Natural killer cell treated with Interleukin-12 subunit alpha and Interleukin-12 subunit beta and Interleukin-15 and Interleukin-18, amount 100 ng/mL, for 72 hours (primary cell): ENCODE measurements at places on chromosomes 7 and 10.

- peak; percentile 87 for DNase-seq
These were observed at the start of gene SMURF1 for GRCh38 chr7:99143853-99144672. Gene SMURF1, minus strand, starts transcription at chr7:99144108. Its CDS starts 328 bp downstream, at chr7:99143780.

GRCh38 chr10:32375631-32376030 lies 28.7 kb upstream of the EPC1 start:
- no peak for DNase-seq

GRCh38 chr10:35451151-35452016 lies 115.1 kb downstream of the CCNY start:
- no peak for DNase-seq

DNA sequence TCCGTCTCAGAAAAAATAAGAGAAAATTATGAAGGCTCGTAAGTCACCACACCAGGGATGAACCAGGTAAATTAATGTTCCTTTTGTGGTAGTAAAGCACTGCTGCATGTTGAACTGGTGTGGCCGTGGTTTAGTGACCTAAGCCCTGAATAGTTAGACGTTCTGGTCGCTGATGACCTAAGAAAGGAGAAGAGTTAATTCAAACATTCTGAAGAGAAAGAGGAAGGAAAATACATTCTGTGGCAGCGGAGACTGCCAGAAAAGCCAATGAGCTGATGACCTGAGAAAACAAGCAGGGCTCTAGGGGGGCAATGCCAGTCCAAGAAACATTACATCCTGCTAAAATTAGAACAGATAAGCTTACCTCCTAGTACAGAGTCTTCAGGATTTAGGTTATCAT lies 17.5 kb downstream of the DNAJC9 start:
- DNase-seq, result no peak

DNA sequence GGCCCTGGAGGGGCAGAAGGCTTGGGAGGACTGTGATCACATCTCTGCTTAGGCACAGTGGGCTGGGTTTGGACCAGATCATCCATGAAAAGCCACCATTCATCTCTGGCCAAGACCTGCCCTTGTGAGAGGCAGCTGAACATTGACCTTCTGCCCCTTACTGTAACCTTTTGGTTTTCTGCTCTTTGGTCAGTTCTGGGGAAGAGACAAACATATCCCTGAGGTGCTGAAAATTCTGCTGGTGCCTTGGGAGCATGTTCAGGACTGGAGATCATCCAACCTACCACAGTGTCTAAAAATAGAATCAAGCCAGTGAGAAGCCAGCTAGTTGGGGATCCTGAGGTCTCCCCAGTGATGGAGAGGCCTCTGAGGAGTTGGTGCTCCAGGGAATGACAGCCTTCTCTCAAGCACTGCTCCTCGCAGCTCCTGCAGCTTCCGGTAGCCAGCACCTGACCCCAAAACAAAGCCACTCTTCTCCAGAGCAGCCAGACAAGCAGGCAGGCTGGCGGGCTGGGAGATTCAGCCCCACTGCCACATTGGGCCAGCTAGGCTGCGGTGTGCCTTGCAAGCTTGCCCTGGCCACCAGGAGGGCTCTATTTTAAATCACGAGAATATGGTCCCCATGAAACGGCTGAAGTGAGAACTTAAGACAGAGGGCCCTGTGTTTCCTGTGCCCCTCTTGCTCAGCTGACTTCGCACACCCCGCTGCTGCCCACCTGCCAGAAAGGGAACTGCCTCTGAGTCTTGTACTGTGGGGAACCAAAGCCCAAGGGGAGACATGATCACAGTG lies 37.8 kb upstream of the UBE2H start:
- no peak for DNase-seq

GRCh38 chr7:7803715-7804178 lies 85.3 kb upstream of the RPA3 start:
- DNase-seq, result no peak

- DNase-seq, result peak; percentile 73
These were observed 83.8 kb upstream of the GPR26 start for GRCh38 chr10:123582084-123582989.

- no peak for DNase-seq
These were observed 37.0 kb upstream of the MXI1 start for GRCh38 chr10:110170142-110170971.
